ENCODE measurements at places on chromosomes 4 and X.

DNA sequence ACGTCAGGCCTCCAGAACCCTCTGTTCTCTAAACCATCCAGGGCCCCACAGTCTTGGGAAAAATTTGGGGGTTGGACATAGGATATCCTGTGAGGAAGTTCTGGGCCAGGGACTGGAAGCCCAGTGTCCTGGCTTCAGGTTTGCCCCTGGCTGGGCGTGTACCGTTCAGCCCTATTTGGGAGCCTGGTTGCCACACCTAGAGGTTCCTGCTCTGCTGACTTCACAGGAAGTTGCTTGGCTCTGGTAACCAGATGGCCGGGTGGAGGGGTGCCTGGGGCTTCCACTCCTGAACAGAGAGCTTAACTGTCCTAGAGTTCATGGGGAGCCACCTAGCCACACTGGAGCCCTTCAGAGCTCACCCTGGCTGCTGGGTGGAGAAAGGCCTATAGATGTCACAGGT lies 1.1 kb downstream of the TAFAZZIN start:
- no peak for DNase-seq

GRCh38 chr4:6963139-6963611 lies 53.5 kb downstream of the TBC1D14 start:
- DNase-seq = no peak

GRCh38 chr4:38523524-38524448 lies 140.2 kb upstream of the KLF3 start:
- peak; percentile 75 for DNase-seq

DNA sequence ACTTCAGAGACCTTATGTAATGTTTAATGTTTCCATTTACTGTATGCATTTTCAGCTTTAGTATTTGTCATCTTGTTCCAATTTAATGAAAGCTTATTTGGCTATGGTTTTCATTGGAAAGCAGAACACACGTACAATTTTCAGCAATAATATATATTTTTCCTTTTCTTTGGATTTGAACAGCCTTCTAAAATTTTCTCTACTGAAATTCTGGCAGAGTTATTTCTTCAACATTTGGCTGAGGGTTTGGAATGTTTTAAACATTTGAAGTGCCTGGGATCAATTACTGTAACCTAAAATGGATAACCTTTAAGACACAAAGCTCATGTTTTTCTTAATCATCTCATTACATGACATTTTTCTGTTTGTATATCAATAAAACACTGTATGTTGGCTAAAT lies 156.9 kb downstream of the TENM3 start:
- DNase-seq = no peak

- DNase-seq = no peak
Observed at GRCh38 chr4:144350706-144351105, 210.2 kb upstream of the GYPA start.

- no peak for DNase-seq
Observed at GRCh38 chr4:1204286-1204827, 32.0 kb upstream of the SPON2 start.

- DNase-seq = peak; percentile 31
Observed at GRCh38 chrX:131728295-131729145, 184.6 kb downstream of the OR13H1 start.

DNA sequence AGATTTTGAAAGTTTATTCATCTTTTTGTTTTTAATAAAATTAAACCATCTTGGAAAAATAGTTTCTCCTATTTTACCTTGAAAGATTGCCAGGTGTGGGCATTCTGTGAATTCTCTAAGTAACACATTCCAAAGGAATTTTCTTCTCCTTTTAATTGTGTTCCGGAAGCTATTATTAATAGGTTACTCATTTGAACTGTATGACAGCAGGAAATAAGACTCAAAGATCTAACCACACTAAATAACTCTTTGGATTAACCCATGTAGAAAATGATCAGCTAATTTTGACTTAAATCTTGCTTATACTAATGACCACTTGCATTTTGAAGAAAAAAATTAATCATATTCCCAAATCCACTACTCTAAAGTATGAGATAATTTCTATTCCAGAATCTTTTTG lies 17.6 kb upstream of the CCNI start:
- DNase-seq = no peak

GRCh38 chrX:53281321-53281822 lies at the start of gene IQSEC2:
Gene IQSEC2 (minus strand): TSS chrX:53281584.
- DNase-seq = no peak

- no peak for DNase-seq
Observed at GRCh38 chr4:120144634-120145033, 78.0 kb upstream of the MAD2L1 start.

GRCh38 chrX:18714910-18715309 lies 7.5 kb downstream of the PPEF1 start:
- DNase-seq = no peak

GRCh38 chrX:65755786-65756185 lies 88.3 kb downstream of the MSN start:
- DNase-seq = no peak

GRCh38 chr4:24595659-24596058 lies 11.3 kb upstream of the DHX15 start:
- DNase-seq = no peak

DNA sequence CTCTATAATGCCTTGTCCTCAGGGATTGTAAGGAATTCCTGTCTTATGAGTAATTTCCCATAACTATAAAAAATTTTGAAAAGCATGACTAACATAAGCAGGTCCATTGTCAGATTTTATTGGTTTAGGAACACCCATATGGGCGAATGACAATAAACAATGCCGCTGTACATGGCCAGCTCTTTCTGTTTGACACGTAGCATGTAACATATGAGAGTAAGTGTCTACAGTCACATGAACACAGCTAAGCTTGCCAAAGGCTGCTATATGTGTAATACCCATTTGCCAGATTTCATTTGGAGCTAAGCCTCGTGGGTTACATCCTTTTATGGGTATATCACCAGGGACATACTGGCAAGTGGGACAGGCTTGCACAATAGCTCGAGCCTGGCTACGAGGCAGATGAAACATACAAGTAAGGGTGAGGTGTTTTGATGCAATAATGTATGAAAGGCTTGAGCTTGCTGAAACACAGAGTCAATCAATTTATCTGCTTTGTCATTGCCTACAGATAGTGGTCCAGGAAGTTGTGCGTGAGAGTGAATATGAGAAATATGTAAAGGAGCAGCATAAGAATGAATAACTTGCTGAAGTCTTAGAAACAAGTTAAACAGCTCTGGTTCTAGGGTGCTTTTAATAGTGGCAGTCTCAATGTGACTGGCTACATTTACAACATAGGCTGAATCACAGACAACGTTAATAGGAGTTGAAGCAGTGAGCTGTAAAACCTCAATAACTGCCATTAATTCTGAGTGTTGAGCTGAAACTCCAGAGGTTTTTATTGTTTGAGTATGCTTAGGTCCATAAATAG lies 67.4 kb upstream of the UGT2B10 start:
- DNase-seq = no peak

GRCh38 chrX:84168095-84168494 lies 19.9 kb downstream of the RPS6KA6 start:
- no peak for DNase-seq

DNA sequence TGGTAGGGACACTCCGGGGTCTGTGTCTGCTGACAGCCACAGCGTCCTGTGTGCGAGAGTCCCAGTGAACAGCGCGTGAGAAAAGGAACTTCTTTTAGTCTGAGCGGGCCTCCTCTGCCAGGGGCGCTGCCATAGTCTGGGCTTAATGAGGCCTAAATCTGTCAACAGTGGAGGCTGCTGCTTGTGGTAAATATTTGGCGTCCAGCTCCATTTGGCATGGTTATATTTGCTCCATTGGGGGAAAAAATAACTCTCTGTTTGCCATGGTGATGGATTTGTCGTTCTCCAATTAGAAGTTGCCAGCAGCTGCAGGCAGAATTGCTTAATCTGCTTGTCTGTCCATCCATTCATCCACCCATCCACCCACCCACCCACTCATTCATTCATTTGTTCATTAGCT lies 71.4 kb upstream of the PSAPL1 start:
- no peak for DNase-seq

DNA sequence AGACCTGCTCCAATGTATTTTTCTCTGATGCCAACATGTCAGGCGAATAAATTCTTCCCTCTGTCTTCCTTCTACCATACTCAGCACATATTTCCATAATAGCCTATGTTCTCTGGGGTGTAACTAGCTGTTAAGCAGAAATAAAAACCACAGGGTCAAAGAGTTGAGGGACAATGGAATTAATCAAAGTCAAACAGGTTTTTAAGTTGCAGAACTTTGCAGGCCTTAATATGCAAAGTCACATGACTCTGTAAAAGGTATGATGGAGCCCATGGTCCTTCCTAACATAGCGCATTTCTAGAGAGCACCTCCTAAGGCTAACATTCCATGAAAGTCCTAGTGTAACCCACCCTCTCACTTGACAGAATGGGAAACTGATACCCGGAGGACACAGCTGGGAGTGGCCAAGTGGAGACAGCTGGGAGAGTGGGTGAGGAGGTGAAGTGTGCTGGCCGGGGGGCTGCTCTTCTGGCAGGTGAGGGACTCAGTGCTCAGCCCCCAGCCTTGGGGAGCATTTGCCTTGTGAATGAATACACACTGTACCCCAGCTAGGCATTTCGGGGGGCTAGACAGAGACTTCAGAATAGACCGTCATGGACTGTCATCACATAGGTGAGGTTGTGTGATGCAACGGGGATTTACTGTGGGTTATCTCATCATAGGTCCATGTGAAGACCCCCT lies 8.4 kb upstream of the SORCS2 start:
- no peak for DNase-seq

DNA sequence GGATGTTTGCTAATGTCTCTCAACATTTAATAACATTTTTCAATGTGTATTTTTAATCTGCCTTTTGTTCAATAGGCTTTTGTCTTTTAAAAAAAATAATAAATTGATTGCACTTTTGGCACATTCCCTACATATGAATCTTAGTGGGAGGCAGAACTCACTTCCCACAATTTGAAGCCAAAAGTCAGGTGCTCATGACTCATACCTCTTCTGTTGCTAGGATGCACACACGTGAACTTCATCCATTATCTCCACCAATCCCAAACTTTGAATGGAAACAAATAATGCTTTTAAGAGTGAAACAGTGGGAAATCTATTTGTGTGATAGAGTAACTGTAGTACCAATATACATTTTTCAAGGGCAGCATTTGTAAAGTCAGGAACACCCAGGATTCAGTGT lies 260.5 kb downstream of the IQCM start:
- DNase-seq = no peak

GRCh38 chr4:120158046-120158445 lies 91.4 kb upstream of the MAD2L1 start:
- no peak for DNase-seq

GRCh38 chr4:111115881-111116280 lies 493.0 kb upstream of the PITX2 start:
- DNase-seq = no peak

GRCh38 chr4:114519368-114519767 lies 79.2 kb upstream of the UGT8 start:
- no peak for DNase-seq

- DNase-seq = no peak
Observed at GRCh38 chr4:54687887-54688841, 30.4 kb downstream of the KIT start.

- DNase-seq = no peak
Observed at GRCh38 chr4:53583513-53583912, 7.8 kb downstream of the LNX1 start.

DNA sequence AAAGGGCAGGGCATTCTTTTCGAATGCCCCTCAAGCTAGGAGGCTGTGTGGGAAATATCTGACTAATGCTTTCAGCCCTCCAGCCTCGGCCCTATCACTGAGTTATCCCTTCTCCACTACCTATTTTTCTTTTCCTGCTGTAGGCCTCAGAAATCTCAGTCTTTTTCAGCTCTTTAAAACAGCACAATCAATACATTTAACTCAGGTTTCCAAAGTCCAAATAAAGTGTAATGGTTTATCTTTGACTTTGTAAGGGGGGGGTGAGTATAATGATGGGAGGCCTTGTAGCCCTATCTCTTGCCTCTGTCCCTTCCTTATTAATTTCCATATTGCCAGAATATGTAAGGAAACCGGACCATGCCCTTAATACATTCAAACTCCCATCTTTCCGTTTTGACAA lies 1.6 kb upstream of the WNK3 start:
- DNase-seq = no peak

DNA sequence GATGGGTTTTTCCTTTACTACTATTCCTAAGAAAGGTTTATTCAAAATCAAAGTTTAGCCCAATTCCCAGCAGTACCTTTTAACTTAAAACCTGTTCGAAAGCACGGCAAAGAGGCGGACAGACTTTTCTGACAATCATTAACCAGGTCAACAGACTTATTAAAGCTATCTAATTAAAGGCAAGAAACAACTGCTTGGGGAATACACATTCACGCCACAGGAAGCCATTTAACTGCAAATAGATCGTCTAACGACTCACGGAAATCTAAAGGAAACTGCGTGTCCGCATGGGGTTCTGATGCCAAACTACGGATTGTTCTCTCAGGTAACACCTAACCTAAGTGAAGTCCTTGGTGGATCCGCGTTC lies 663 bp upstream of the USP53 start:
- peak; percentile 23 for DNase-seq
